ENCODE measurements at places on chromosomes 1 and 21. TPM values are rescaled to one million over a fixed set of nuclear protein-coding genes. Genes with fewer than 3 reads are reported as not detected.

Gene PROX1
- not detected for total RNA-seq

Gene TMCO4
- 12.5 TPM for total RNA-seq

Gene ZDHHC18
- 48.5 TPM for total RNA-seq

Gene KLF17
- total RNA-seq = not detected

Gene LIN28A
- total RNA-seq = not detected

Gene APOBEC4
- not detected for total RNA-seq

Gene OR2T11
- total RNA-seq = not detected

Gene DIO1
- not detected for total RNA-seq

Gene SLC9C2
- total RNA-seq = not detected

Gene OR14A16
- not detected for total RNA-seq

Gene SPRR2A
- not detected for total RNA-seq

Gene TNFRSF18
- 52.5 TPM for total RNA-seq
